ENCODE measurements at places on chromosomes 6 and 20.

- no peak for DNase-seq
Observed at GRCh38 chr6:149130508-149130907, 187.0 kb upstream of the TAB2 start.

- no peak for DNase-seq
Observed at GRCh38 chr6:163679753-163680152, 265.2 kb downstream of the QKI start.

DNA sequence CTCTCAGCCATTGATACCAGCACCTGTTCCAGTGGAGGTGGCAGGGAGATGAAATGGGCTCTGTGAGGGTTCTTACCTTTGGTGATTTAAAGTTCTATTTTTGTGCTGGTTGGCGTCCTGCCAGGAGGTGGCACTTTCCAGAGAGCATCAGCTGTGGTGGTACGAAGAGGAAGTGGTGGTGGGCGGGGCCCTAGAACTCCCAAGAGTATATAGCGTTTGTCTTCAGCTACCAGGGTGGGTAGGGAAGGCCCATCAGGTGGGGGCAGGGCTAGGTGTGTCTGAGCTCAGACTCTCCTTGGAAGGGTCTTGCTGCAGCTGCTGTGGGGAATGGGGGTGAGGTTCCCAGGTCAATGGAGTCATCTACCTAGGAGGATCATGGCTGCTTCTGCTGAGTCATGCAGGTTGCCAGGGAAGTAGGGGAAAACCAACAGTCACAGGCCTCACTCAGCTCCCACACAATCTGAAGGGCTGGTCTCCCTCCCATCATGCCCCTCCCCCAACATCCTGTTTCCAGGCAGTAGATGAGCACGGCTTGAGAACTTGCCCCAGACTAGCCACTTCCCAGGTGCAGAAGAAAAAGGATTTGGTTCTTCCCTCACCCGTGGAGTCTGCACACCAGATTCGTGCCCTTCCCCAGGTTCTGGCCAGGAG lies 46.6 kb downstream of the MOXD1 start:
- no peak for DNase-seq

GRCh38 chr6:157479464-157480303 lies 98.7 kb downstream of the ZDHHC14 start:
- no peak for DNase-seq

DNA sequence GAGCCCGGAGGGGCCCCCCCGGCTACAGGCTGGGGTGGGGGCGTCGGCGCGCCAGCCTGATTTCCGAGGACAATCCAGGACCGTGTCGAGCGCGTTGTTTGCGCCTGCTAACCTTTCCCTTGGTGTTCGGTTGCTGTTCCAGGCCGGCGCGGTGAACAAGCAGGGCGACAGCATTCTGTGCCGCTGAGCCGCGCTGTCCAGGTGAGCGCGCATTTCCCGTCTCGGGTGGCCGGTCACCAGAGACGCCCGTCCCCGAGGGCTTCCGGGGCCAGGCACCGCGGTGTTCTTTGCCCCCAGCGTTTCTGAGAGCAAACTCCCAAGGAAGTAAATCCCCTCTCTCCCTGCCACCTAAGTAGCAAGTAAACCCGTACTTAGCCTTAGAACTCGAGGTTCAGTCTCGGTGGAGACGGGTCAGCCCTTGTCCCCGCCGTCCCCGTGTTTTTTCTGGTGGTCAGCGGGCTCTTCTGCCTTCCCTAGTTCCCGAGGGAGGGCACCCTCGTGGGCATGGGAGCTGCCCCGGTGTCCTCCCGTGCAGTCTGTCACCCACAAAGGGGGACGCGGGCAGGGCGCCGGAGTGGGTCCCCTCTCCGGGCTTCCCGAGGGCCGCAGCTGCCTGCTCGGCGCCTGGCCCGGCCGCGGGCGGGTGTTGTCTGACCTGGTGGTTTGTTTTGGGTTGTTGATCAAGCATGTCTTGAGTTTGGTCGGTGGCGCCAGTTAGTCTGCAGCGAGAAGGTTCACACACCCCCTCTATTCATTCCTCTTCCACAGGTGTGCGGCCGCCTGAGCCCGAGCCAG lies 1.5 kb downstream of the ID4 start:
- no peak for DNase-seq

GRCh38 chr6:168313431-168314011 lies 6.1 kb downstream of the DACT2 start:
- DNase-seq, result no peak

DNA sequence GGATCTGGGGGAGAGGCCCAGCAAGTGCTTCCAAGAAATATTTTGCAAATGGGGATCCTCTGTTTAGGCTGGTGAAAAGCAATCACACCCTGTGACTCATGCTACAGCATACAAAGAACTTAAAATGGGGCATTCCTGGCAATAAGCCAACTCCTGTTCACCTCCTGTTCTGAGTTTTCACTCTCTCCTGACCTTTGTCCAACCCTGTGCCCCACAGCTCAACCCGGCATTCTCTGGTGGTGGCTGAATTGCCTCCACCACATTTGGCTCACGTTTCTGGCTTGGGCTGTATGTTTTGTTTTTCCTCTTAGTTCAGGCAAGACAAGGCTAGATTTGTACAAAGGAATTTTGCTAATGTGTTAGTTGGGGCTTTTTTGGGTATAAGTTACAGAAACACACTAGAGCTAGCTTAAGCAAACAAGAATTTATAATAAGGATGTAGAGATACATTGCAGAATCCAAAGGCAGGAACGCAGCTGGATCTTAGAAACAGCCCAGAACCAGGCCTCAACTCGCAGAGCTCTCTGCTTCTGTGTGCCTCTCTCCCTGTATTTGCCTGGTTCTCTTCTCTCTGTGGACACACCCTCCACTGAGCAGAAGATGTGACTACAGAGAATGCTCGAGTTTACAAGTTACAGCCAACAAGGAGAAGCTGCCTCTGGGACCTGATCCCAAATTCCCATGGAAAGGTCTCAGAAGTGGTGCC lies 9.4 kb downstream of the ABCC10 start:
- DNase-seq, result no peak

DNA sequence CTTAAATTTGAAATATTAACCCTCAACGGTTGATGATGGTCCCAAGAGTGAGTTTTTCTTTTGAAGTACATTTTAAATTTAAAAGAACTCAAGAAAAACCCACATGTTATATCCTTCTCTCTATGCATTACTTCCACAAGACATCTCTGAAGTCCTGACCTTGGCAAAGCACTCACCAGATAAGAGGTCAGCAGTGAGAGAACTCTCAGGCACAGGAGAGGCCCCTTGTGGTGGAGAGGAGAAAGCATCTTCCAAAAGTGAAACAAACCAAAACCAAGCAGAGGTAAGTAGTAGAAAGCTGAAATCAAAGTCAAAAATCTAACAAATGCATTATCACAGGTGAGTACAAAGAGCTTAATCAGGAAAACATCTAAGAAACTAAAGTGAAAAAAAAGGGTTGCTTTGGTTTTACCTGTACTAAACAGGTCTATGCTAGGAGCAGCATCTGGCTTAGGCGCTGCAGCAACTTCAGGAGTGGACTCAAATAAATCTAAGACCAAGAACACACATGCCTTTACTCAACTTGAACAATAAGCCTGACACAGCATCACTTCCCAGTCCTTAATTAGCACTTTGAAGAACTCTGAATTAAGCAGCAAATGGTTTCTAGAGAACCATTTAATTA lies 80.5 kb downstream of the PRSS35 start:
- DNase-seq, result no peak

DNA sequence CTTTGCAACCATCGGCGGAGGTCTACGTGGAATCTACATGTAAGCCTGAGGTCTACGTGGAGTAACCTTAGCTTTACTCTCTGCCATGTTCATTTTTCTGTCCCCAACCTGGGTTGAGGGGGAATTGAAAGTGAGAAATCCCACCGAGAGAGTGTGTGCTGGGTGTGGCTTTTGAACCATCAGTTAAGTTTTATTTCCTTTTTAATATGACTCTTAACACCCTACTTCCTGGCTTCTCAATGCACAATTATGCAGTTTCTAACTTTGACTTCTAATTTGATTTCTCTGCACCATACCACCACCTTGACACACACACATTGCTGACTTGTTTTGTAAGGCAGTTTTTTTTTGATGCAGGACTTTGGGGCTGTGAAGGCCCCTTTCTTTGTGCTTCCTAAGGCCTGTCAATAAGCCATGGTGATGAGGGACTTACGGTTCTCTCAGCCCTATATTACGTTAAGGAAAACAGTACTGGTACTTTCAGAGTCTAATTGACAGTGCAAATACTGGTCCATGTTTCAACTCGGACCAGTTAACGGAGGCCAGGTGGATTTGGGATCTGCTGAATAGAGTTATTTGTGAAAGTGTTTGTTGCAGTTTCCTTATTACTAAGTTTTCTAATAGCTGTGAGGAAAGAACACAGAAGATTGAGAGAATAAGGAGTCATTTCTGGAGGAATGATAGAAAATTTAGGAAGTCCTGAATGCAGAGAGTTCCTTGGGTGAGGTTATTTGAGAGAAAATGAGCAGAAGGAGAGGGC lies 206.5 kb downstream of the JARID2 start:
- no peak for DNase-seq

- no peak for DNase-seq
Observed at GRCh38 chr6:36419310-36419709, 23.3 kb downstream of the PXT1 start.

- DNase-seq, result no peak
Observed at GRCh38 chr6:5335020-5335419, 73.7 kb downstream of the FARS2 start.

DNA sequence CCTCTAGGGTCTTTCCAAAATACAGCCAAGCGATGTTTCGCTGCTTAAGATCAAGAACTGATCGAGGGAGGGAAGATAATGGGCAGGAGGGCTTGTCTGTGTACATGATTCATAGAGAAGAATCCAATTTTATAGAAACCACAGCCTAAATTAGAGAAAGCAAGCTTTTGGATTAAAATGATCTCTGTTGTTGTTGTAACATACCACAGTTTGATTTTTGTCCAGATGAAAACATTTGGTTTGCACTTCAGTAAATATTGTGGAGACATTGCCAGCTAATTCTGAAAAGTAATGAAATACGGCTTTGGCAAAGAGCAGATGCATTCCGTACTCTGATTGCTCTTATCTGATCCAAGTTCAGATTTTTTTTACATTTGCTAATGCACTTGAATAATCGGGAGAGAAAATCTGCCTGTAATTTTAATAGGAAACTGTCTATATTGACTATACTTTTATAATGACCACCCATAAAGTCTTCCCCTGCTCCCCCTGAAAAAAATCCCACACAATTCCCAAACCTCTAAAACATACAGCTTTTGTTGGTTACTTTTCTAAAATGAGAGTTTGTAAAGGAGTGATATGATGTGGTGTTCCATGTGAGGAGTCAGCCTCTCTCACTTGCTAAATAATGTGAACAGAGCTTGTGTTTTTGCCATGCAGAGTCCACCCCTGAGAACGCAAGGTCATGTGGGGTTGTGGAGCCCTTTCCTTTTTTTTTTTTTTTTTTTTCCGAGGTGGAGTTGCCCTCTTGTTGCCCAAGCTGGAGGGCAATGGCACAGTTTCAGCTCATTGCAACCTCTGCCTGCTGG lies 199.9 kb downstream of the DTNBP1 start:
- DNase-seq, result no peak

DNA sequence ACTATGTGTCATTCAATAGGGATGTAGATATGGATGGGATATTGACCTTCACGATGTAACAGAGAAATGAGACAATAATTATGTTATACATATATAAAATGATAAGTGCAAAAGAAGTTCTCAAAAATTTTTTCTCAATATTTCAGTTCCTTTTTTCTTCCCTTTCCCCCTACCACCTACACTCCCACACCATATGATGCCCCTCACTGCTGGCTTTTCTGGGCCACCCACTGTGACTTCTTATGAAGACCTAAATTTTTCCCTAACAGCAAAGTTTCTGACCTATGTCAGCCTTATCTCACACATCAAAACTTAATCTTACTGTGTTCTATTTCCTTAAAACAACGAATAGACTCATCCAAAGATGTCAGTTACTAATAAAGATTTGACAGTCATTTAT lies 89.9 kb upstream of the MYLIP start:
- no peak for DNase-seq

DNA sequence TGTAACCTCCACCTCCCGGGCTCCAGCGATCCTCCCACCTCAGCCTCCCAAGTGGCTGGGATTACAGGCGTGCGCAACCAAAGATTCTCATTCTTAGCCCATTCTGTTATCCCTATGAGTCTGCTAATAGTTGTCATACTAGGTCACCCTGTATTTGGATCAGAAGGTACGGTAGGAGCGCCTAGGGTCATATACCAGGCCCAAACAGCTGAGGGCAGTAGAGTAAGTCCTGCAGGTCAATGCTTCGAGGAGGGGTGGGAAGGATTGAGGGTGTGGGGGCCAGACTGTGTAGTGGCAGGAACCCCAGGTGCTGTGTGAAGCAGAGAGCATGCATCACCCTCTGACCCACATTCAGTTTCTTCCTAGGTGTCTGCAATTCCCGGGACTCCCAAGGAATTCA lies 22.7 kb upstream of the POU5F1 start:
- DNase-seq, result no peak

GRCh38 chr6:99305021-99305554 lies 44.4 kb downstream of the FAXC start:
- DNase-seq, result no peak

- DNase-seq, result no peak
Observed at GRCh38 chr20:7859356-7859802, 80.9 kb downstream of the HAO1 start.

GRCh38 chr20:3248167-3248992 lies 9.4 kb upstream of the SLC4A11 start:
- DNase-seq, result no peak

GRCh38 chr6:158459726-158460125 lies 100.2 kb upstream of the TMEM181 start:
- DNase-seq, result no peak

- DNase-seq, result no peak
Observed at GRCh38 chr20:62741191-62741691, 32.6 kb downstream of the NTSR1 start.

DNA sequence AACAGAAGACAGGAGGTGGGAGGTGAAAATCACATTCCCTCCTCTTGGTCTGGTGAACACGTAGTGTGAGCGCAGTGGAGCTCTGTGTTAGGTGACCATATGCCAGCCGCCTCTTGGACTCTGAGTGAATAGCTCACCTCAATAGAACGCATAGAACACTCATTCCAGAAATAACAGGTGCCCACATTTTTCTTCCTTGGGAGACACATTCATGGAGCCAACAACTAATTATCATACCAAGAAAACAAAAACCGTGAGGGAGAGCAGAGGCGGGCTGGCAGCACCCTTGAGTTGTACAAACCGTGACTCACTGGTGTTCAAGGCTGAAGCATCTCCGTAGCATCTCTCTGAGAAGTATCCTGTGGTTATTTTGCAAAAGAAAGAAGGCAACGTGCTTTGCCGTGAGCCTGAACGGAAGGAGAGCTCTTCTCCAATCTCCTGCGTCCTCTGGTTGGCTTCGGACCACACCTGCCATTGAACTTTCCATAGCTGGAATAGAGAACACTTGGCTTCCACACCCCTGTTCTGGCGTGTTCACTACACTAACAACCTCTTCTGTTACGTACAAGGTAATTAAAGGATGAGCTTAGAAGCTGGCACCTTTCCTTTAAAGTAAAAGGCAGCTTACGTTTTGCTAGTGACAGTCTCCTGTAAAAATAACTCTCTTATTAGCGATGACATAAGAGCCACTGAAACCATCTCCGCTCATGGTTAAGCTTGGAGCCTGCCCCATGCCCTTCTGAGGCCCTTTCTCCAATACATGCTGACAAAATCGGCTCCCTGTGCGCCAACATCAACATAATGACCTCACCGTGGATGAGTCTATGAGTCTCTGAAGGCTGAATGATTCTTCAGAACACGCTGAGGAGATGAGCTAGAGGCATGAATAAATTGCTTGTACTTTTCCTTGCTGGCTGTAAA lies 30.2 kb upstream of the SGK1 start:
- DNase-seq, result no peak
